ENCODE measurements at places on chromosomes 4 and X.

DNA sequence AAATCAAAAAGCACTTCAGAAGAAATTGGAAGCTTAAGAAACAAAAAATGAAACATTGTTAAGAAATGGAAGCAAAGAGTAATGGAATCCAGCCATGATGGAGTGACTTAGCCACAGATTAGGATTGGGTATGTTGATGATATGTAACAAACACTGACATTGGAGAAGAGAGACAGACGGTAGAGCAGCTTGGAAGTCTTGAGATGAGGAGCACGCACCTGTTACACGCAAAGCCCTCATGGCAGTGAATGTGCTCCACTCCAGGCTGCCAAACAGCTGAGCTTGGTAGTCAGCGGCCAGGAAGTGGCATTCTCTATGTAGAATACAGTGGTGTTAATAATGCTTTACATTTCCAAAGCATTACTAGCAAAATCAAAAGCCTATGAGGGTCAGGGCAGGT, 56.9 kb upstream of the GPRIN3 start:
- no peak for DNase-seq

GRCh38 chrX:68710870-68711576, 63.6 kb downstream of the STARD8 start:
- no peak for DNase-seq

DNA sequence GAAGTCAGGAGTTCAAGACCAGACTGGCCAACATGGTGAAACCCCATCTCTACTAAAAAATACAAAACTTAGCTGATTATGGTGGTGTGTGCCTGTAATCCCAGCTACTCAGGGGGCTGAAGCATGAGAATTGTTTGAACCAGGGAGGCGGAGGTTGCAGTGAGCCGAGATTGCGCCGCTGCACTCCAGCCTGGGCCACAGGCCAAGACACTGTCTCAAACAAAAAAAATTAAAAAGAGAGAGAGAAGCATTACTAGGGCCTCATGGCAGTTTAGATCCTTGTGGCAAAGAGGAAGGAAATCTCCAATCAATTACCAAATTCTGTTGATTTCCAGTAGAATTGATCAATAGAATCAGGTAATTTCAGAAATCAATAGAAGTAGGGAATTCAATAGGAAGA, 16.8 kb upstream of the SLC34A2 start:
- no peak for DNase-seq

DNA sequence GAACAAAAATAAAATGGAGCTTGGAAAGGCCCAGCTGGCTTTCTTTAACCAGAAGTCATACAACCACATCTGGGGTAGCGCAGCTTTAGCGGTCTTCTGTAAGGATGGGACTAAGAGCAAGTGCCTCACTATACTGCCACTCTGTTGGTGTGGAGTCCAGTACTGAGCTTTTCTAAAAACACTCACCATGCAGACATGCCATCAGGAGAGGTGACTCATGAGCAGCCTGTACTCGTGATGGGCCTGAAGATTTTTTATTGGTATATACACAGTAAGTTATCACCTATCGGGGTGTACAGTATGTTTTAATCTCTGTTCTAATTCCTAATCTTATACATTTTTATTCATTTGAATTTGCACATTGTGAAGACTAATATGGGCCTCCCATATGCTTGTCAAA, 9.6 kb downstream of the PPP3CA start:
- no peak for DNase-seq

GRCh38 chr4:4704267-4704666, 155.2 kb upstream of the MSX1 start:
- DNase-seq, result no peak

- DNase-seq, result no peak
These were observed 901.6 kb upstream of the NDST4 start for GRCh38 chr4:116015062-116015461.

- no peak for DNase-seq
These were observed 17.5 kb downstream of the TRAPPC2 start for GRCh38 chrX:13716905-13717304.

GRCh38 chr4:79078339-79078738, 139.1 kb upstream of the PAQR3 start:
- peak; percentile 48 for DNase-seq
